ENCODE measurements at places on chromosomes 11 and 22.
A peak's percentile ranks its signal among the peaks of the same experiment; 100 is the strongest.

- peak; percentile 51 for ATAC-seq
Measured at GRCh38 chr22:37777122-37777687, 30.5 kb upstream of the GCAT start.

DNA sequence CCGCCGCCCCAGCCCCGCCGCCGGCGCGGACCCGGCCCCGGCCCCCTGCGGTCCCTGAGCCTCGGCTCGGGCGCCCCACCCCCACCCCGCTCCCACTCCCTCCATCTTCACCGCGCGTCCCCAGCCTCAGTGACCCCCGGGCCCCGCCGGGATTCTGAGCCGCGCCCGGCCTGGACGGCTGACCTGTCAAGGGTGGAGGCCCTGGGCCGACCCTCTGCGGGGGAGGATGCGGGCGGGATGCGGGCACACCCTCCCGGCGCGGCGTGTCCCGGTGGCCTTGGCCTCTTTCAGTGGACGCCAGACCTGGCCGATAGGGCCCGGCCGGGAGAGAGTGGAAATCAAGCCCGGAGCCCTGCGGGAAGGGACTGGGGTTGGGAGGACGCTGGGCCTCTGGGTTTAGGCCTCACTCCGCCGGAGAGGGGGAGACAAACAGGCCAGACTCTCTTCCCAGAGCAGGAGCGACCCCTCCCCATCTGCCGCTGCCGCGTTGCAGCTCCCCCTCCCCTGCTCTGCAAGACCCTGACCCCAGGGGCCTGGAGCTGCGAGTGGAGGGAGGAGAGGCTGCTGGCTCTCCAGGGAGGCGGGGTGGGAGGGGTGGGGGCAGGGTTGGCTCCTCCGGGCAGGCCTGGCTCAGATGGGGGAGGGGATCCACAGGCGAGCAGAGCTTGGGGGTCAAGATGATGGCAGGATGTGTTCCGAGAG, 525 bp downstream of the MAPK8IP2 start:
- ATAC-seq = peak; percentile 32

GRCh38 chr11:36409152-36409816, 100.8 kb downstream of the TRAF6 start:
- ATAC-seq = no peak

GRCh38 chr22:46583571-46583970, 36.6 kb upstream of the GRAMD4 start:
- ATAC-seq = no peak

GRCh38 chr11:57069942-57070341, 81.2 kb downstream of the OR5AK2 start:
- no peak for ATAC-seq

- ATAC-seq = no peak
Measured at GRCh38 chr22:30801695-30802094, 107.0 kb downstream of the OSBP2 start.

GRCh38 chr22:25551396-25551795, 13.1 kb upstream of the GRK3 start:
- ATAC-seq = no peak

DNA sequence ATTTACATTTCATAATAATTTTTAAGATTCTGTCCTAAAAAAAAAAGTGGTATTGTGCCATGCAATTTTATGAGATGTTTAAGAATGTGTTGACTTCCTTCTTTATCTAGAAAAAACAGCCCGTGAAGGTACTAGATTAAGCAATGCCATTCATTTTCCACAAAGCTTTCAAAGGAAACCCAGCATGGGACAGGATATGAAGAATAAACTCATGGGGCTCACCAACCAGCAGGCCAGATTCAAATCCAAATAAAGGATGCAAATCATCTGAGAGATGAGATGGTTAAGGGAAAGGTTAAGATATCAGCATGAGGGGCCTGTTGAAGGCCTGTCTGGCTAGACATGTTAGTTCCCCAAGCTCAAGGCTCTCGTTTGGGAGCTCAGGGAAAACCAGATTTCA, 199.1 kb downstream of the SWAP70 start:
- ATAC-seq = no peak

- ATAC-seq = no peak
Measured at GRCh38 chr11:72393303-72393702, 41.0 kb downstream of the CLPB start.

GRCh38 chr11:113505046-113505445, 29.8 kb upstream of the DRD2 start:
- no peak for ATAC-seq

GRCh38 chr22:36998620-36999351, 20.5 kb downstream of the TST start:
- no peak for ATAC-seq

GRCh38 chr11:30474151-30474954, 111.8 kb downstream of the MPPED2 start:
- no peak for ATAC-seq

- ATAC-seq = no peak
Measured at GRCh38 chr11:44716256-44716655, 10.5 kb upstream of the TSPAN18 start.

DNA sequence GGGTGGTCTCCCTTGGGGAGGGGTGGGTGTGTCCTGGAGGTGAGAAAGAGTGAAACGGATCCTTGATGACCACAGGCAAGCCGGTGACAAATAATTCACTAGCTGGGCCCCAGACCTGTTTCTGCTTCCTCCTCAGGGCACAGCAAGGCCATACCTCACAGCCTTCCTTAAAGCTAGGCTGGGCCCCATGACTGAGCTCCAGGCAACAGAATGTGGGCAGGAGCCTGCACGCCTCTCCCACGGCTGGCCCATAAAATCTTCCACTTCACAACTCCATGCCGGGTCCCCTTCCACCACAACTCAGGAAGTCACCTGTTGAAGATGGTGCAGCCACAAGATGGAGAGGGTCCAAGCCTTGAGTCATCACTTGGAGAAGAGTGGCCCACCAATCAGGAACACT, 23.9 kb downstream of the SLC22A12 start:
- ATAC-seq = no peak

GRCh38 chr22:30208631-30209603, 37.6 kb downstream of the LIF start:
- ATAC-seq = peak; percentile 63

DNA sequence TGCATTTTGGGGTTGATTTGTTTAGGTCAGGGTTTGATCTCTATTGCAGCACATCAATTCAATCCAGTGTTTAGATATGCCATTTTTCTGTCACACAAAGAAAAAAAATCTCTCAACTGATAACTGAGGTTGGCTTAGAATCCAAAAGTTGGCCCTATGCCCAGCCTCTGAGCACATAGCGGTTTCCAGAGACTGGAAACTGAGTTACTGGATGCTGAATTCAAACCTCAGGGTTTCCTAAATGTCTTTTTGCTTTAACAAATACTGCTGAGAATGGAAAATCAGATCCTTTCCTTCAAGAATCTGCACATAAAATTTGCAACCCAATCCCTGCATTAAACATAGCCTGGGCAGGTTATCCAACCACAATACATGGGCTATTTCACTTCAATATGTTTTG, 4.0 kb downstream of the P4HA3 start:
- no peak for ATAC-seq

GRCh38 chr22:37088108-37088605, 21.4 kb downstream of the TMPRSS6 start:
- ATAC-seq = no peak

DNA sequence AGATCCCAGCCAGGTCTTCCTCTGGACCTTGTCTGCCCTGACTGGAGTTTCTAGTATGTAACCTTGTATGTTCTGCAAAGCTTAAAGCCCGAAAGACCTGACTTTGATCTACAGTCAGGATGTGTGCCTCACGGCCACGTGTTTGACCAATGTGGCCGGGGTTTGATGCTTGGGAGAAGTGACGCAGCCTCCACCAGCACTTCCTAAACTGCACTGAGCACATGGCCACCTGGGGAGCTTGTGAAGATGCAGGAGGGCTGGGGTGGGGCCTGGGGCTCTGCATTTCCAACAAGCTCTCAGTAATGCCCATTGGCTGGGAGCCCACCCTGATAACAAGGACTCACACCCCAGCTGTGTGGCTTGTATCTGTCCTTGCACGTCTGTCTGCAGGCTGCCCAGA, 53.2 kb downstream of the NAT10 start:
- no peak for ATAC-seq

DNA sequence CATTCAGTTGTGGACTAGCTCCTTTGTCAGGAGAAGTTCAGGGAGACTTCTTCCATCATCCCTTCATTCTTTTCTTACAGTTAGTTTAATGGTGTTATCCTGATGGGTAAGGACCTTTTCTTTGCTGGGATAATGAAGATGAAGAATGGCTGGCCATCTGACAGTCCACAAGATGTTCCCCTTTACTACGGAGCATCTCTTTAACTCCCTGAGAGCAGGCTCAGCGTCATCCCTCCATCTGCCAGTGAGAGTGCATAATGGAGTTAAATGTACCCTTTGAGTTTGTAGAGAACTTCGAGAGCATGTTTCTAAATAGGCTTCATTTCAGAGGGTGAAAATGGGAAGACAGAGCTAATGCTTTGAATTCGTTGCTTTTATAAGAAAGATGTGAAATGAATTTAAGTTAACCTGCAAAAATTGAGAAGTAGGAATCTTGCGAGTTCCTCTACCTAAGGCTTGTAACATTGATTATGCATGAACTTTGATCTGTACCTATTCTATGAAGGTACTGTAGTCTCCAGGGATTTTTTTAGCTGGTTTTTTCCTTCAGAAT, 1.7 kb downstream of the EP300 start:
- ATAC-seq = no peak

DNA sequence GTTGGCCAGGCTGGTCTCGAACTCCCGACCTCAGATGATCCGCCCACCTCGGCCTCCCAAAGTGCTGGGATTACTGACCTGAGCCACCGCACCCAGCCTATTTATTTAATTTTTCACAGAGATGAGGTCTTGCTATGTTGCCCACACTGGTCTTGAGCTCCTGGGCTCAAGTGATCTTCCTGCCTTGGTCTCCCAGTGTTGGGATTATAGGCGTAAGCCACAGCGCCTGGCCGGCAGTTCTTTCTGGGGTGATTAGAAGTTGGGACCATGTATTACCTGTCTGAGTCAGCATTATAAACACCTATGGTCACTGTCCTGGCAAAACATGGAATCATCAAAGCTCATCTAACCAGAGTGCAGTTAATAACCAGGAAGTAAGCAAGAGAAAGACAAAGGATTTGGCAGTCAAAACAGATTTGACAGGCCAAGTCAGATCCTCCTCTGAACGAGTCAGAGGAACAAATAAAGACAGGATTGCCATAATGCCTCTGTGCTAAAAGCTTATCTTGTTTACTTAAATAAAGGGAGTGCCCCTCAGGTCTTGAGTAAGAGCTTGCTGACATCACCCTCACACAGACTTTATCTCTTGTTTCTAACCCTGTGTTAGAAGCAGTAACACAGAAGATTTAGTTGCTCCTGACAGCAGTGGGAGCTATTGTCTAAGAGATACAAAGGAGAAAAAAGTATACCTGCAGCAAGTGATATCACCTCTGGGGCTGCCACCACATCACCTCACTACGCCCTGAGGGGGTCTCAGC, 3.7 kb downstream of the SERPIND1 start:
- ATAC-seq = peak; percentile 83

GRCh38 chr11:121661880-121662486, 209.2 kb upstream of the SORL1-AS1 start:
- ATAC-seq = no peak

DNA sequence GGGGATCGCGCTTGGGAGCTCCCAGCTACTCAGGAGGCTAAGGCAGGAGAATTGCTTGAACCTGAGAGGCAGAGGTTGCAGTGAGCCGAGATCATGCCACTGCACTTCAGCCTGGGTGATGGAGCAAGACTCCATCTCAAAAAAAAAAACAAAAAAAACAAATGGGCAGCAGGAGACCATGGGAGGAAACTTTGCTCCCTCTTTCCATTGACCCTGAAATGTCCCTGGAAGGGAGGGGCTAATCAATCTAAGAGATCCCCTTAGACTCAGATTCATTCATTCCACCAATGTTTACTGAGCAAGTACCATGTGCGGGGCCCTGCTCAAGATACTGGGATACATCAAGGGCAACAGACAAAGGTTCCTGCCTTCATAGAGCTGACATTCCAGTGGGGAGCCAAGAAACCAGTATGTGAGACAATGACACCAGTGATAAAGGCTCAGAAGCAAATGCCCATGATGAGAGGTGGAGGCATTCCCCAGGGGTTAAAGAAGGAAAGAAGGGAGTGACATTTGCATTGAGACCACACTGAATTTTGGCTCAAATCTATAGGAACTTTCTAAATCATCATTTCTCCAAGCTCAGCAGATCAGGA, 37.7 kb upstream of the TFIP11 start:
- no peak for ATAC-seq

DNA sequence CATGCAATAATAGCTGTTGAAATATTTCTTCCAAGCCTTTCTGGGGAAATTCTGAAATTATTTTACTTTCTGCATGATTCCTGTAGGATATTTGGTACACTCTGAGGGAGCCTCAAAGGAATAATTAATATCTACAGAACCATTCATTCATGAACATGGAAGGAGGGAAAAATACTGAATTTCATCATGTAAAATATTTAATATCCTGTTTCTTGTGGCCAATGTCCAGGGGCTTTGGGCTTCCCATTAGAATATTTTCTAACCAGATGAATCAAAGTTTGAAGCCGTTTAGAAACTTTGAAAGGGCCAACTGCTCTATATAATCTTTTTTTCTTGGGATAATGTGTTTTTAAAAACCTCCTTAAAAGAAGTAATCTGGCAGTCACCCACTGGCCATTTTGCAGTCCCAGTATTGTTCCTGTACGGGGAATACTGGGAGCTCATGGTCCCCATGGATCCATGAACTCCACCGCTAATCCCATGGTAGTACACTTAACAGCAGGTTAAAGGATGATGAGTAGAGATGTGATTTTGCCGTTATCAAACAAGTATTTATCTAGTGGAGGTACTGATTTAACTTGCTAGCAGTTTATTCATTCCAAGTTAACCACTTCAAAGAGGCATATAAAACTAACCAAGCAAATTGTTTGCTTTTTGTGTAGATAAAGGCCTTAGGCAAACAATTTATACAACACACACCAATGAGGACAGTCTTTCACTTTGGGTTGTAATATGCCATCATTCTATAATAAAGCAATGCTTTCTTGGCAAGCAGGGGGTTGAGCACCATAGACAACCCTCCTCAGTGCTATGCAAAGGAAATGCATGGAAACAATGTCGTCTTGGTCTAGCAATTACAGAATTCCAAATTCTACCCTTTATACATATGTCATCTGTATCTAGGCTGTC, 34.5 kb upstream of the BLID start:
- ATAC-seq = no peak

DNA sequence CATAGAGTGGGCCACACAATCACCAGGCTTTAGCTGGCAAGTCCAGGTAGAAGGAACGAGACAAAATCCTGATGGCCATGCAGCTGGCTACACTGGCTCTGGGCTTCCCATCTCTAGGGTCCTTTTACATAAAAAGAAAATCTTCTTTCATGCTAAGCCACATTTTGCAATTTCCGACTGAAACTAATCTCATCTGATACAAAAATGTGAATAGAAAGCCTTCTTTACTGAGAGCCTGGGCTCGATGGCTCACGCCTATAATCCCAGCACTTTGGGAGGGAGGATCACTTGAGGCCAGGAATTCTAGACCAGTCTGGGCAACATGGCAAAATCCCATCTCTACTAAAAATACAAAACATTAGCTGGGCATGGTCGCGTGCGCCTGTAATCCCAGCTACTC, 67.2 kb downstream of the MICAL3 start:
- ATAC-seq = no peak

GRCh38 chr22:44758344-44758973, 6.1 kb downstream of the ARHGAP8 start:
- ATAC-seq = no peak

Data from gastroesophageal sphincter (tissue), 4 donors.